Jurkat, Clone E6-1 (cell line): ENCODE measurements at places on chromosomes 6 and 20.

GRCh38 chr6:137112067-137112355 lies 61.4 kb downstream of the IL22RA2 start:
- DNase-seq: no peak

- no peak for DNase-seq
Observed at GRCh38 chr6:44128020-44128917, 915 bp downstream of the TMEM63B start.

- no peak for DNase-seq
Observed at GRCh38 chr6:139064981-139065665, 36.6 kb downstream of the ABRACL start.

DNA sequence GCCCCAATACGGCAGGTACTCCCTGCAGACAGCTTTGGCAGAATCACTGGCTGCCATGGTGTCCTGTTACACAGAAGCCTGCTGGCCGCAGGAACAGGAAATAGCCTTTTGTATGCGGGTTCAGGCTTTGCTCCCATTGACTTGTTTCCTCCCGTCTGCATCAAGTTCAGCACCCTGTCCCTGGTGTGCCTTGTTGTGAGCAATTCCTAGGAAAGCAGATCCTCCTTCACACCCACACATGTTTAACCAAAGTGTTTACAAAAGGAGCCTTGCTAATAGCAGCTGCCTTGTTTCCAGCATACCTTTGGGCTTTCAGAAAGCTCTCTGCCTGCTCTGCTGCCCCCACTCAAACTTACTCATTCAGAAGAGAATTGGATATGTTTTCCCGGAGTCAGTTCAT lies 127.2 kb upstream of the SUPT3H start:
- no peak for DNase-seq

DNA sequence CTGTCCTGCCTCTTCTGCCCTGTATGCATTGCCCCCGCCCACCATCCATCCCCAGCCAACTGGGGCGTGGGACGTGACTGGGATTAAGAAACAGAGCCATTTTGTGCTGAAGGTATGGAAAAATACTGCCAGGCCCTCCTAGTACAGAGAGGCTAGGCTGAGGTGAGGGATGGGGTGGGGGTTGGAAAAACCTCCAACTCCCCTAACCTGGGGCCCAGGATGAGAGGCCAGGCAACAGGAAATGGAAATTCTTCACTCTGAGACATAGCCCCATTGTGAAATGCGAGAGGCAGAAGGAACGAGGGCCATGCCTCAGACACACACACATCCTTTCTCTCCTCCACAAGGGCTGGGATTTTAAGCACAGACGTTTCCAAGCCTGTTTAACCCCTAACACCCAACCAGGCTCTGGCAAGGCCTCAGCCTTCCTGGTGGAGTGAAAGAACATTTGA lies 19.9 kb downstream of the KCNK5 start:
- no peak for DNase-seq

DNA sequence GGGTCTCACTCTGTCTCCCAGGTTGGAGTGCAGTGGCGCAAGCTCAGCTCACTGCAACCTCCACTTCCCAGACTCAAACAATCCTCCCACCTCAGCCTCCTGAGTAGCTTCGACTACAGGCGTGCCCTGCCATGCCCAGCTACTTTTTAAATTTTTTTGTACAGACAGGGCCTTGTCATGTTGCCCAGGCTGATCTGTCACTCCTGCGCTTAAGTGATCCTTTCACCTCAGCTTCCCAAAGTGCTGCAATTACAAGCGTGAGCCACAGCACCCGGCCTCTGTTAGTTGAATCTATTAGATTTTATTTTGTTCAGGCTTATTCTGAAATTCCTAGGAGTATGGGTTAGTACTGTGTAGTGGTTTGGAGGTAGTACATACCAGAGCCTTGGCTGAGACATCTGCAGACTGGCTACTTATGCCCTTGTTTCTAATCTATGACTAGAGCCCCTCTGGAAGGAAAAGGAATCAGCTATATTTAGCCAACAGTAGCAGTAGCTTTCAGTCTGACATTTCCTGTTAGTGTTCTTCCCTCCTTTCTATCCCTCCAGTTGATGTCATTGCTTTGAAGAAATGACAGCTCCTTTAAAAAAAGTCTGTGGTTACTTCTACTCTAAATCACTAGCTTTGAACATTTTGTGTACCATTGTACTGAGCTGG lies 74.4 kb downstream of the ITCH start:
- peak; percentile 26 for DNase-seq

- no peak for DNase-seq
Observed at GRCh38 chr6:17853533-17853932, 133.9 kb downstream of the KIF13A start.

- no peak for DNase-seq
Observed at GRCh38 chr6:82484737-82485626, 121.4 kb downstream of the TPBG start.

GRCh38 chr20:31593221-31594001 lies 11.7 kb upstream of the ID1 start:
- DNase-seq: no peak

GRCh38 chr6:165846123-165846966 lies 183.3 kb upstream of the PDE10A start:
- no peak for DNase-seq

GRCh38 chr6:149323925-149324324 lies 6.4 kb downstream of the TAB2 start:
- DNase-seq: no peak

DNA sequence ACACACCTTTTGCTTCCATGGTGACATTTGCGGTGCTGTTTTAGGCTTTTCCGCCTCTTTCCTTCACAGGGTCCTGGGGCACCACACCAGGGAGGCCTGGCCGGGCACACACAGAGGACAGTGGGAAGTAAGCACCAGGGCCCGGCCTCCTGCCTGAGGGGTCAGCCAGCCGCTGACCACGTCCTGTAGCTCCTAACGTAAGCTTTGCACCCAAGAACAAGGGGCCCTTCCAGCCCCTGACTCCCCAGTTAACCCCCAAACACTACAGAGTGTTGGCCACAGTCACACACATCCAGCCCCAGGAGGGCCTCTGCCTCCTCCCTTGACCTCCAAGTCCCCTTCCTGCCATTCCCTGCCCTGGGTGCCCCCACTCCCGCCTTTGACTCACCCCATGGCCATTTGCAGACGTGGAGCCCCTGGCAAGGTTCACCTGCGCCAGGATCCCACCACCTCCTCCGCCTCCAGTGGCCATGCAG lies 54.7 kb downstream of the YTHDF1 start:
- DNase-seq: no peak

DNA sequence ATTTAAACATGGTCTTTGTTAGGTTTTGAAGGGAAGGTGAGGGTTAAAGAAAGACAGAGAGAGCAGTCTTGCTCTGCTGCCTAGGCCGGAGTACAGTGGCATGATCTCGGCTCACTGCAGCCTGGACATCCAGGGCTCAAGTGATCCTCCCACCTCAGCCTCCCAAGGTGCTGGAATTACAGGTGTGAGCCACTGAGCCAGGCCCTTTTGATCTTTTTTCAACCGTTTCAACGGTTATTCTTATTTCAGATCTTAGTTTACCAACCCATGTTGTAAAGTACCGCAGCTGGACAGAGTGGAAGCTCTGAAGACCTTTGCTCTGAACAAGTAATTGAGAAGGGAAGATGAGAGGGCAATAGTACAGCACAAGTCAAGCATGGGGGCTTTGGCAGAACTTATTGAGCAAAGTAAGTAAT lies 1.2 kb upstream of the SRPK1 start:
- DNase-seq: no peak

GRCh38 chr6:18240230-18240629 lies 24.1 kb downstream of the DEK start:
- no peak for DNase-seq

- DNase-seq: peak; percentile 20
Observed at GRCh38 chr20:59082077-59082740, 39.6 kb upstream of the PRELID3B start.

DNA sequence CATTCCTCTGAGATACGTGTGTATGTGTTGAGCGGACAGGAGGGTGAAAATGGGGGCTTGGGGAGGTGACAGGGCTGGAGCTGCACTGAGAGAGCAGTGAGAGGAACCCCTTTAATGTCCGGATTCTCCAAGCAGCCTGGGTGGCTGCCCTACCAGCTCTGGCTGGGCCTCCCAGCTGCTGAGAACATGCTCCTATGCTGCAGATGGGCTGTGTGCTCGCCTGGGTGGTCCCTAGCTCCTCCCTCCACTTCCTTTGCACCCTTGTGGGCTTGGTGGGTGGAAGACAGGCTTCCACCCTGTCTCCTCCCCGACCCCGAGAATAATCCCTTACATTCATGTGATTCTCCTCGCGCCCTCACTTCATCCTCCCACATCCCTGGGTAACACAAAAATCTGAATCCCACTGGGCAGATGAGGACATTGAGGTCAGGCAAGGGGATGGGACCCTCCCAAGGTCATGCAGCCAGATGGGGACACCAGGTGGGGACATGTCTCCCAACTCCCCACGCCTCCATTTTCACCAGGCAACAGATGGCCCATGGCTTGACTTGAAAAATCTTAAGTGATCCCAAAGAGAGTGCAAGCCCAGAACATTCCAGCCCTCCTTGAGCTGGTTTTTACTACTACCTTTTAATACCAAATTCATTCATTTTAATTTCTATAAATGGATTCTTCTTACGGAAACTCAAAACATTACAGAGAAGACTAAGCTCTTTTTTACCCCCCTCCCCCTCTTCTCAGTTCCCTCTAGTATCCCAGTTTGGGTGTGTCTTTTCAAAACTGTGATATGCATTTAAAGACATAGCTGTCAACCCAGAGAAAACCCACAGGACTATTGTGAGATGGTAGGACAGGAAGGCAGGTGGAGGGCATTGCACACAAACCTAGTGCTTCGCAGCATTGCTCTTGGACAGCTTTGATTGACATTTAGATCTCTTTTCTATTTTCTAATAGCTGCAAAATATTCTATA lies 5.0 kb upstream of the PDRG1 start:
- DNase-seq: peak; percentile 42

- no peak for DNase-seq
Observed at GRCh38 chr6:19524366-19525186, 312.6 kb upstream of the ID4 start.

DNA sequence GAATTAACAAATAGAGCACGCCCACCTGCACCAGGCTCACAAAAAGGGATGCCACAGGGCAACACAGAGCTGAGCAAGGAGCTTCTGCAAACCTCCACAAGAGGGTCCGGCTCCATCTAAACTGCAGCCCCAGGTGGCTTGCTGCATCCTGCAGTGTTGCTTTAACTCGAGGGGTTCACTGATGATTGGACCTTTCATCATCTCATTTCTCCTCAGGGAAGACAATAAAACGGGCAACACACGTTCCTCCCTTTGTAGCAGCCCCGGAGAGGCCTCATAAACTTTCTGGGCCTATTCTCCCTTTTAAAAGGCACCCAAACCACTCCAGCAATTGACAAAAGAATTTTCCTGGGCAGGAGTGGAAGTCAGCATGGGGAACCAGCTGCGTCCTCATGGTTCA lies 161.5 kb upstream of the CDH4 start:
- no peak for DNase-seq

GRCh38 chr6:19107468-19107867 lies 720.3 kb downstream of the RNF144B start:
- DNase-seq: no peak

GRCh38 chr6:25889877-25890853 lies 16.1 kb upstream of the SLC17A3 start:
- no peak for DNase-seq

GRCh38 chr20:49595811-49596561 lies 28.0 kb upstream of the PTGIS start:
- no peak for DNase-seq

DNA sequence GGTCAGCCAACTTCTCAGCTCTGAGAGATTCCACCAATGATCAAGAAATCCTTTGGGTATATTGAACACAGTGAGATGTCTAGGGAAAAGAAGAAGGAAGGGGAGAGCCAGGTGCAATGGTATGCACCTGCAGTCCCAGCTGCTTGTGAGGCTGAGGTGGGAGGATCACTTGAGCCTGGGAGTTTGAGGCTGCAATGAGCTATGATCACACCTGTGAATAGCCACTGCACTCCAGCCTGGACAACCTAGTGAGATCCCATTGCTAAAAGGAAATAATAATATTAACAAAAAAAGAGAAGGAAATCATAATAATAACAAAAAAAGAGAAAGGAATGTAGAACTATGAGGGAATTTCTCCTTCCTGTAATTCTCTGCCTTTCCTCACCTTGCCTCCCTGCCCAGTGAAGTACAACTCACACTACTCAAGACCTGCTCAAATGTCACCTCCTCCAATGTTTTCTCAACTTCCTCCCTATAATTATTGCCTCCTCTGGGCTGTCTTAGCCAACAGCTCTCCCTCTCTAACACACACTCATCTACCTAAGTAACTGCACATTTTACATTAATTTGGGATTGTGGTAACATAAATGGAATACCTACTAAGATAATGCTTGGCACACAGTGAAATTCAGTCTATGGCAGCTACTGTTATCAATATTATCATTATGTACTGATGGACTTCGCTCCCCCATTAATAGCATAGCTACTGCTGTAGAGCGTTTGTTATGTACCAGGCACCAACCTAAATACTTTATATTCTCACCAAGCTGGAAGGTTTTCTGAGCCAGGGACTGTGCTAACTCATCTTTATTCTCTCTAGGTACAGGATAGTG lies 103.6 kb downstream of the KIF13A start:
- DNase-seq: no peak

DNA sequence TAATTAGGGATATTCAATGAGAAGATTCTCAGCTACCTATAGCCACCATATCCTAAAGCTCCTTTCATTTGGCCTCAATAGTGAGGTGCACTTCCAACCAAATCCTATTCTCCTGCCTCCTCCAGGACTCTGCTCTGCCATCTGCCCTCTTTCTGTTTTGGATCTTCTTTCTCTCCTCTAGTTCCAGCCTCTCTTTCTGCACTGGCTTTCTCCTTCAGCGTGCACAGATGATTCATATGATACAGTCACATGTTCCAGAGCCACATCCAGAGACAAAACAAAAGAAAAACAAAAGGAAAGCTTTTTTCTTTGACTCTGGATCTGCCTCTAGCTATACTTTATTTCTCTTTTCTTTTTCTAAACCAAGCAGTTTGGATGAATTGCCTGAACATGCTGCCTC lies 531.9 kb upstream of the MAN1A1 start:
- DNase-seq: no peak

GRCh38 chr20:46010491-46011391 lies 2.0 kb downstream of the MMP9 start:
- DNase-seq: no peak

DNA sequence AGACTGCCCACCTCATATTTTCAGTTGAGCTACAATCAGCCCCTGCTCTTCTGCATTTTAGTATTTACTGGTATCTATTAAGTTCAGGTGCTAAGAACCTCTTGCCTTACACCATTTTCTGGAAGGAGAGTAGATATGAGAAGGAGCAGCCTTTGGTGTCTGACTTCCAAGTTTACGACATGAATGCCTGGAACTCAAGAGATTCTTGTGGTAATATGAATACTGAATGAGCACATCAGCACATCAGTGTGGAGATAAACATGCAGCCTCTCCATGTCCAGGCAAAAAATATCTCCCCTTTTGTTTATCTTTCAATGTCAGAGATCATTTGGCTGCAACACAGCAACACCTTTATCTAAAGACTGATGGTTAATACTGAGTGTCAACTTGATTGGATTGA lies 65.8 kb upstream of the THEMIS start:
- no peak for DNase-seq

- DNase-seq: no peak
Observed at GRCh38 chr6:168331058-168331457, 11.5 kb upstream of the DACT2 start.

GRCh38 chr6:56689663-56690062 lies 47.0 kb upstream of the DST start:
- DNase-seq: no peak

- DNase-seq: no peak
Observed at GRCh38 chr20:37955511-37955910, 52.6 kb downstream of the VSTM2L start.

- no peak for DNase-seq
Observed at GRCh38 chr6:130946076-130946475, 117.0 kb downstream of the EPB41L2 start.
